ENCODE measurements at places on chromosomes 1 and 21.

- no peak for DNase-seq
Measured at GRCh38 chr1:8371372-8371991, 53.6 kb downstream of the SLC45A1 start.

GRCh38 chr1:3674100-3675094 is 22.1 kb downstream of the TP73 start:
- DNase-seq: peak; percentile 13

GRCh38 chr1:17442841-17443240 is 3.4 kb upstream of the RCC2 start:
- no peak for DNase-seq

DNA sequence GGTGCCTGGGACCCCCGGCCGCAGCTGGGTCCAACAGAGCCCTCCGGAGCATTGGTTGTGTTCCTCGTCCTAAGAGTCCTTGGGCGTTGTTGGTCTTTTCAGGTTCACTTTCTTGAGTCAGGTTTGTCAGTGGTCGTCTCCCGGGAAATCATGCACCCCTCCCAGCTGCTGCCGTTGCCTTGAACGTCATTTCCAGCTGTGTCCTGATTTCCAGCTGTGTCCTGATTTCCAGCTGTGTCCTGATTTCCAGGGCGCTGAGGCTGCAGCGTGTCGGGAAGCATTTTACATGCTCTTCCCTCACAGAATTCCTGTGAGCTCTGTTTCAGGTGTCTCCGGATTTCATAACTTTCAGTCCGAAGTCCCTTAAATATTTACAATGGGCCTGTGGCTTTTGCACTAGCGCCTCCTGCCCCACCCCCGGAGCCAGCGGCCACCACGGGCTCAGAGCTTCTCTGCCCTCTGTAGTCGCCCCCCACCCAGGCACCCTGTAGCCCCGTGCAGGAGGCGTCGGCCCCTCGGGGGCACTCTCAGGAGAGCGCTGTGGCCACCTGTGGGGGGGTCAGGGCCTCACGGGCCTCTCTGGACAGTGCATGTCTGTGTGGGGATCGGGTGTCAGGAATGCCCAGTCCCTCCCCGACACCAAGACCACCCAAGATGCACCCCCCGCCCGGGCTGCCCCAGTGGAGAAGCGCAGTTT is 66.7 kb downstream of the COL18A1 start:
- DNase-seq: no peak

DNA sequence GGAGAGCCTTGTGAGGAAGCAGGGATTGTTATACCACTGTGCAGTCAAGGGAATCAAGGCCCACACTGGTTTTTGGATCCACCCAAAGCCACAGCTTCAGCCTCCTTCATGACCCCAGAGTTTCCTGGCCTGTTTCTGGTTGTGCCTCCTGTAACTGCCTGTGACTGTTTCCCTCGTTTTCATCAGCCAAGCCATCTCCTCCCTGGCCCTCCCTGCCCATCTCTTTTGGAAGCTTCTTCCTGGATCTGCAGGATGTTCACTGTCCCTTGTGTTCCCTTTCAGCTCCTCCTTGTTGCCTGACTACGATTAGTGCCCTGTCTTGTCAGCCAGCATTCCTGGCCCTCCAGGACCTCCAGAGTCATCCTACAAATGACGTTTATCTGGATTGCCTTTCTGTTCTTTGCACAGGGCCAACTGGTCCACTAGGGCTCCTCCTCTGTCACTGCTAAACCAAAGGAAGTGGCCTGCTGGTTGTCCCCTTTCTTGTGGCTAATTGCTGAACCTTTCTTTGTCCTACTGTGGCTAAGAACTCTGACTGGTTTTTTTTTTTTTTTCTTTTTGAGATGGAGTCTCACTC is 17.9 kb downstream of the SFT2D2 start:
- peak; percentile 27 for DNase-seq

DNA sequence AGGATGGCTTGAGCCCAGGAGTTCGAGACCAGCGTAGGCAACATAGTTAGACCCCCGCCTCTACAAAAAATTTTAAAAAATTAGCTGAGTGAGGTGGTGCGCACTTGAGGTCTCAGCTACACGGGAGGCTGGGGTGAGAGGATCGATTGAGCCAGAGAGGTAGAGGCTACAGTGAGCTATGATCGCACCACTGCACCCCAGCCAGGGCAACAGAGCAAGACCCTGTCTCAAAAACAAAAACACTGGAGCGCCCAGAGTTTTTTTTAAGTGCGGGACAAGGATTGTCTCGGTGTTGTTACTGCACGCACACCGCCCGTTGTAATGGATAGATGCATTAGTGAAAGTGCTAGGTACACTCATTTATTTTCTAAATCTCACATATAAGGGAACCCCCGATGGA is 37.1 kb downstream of the PIK3CD start:
- DNase-seq: no peak

DNA sequence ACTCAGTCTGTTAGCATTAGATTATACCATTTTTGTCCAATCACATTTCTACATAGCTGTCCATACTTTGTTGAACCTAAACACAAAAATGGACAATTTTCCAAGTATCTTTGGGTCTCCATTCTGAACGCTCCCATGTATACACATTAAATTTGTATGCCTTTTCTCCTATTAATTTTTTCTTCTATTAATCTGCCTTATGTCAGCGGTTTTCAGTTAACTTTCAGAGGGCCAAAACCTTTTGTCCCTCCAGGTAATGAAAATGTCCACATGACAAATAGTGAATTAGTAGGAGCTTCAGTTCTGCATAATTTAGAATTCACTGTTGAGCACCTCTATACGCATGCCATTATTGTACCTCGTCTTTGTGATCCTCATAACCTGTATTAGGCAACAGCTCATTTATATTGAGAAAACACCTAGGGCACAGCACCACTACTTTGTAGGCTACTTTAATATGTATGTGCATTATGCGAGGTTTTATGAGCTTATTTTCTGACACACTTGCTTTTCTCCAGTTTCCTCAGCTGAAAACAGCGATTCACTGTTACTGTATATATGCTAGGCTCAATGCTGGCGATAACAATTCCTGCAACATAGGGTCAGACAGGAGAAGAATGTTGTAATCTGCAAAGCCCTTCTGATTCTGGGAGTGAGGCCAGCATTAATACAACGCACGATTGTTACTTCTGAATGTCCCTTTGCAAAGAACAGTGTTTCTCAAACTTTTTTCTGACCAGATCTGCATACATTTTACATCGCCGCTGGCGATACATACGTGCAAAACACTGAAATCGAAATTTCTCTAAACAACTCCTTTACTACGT is 1.1 kb upstream of the ABCD3 start:
- peak; percentile 81 for DNase-seq

GRCh38 chr1:63758791-63759190 is 15.0 kb upstream of the ROR1 start:
- no peak for DNase-seq

DNA sequence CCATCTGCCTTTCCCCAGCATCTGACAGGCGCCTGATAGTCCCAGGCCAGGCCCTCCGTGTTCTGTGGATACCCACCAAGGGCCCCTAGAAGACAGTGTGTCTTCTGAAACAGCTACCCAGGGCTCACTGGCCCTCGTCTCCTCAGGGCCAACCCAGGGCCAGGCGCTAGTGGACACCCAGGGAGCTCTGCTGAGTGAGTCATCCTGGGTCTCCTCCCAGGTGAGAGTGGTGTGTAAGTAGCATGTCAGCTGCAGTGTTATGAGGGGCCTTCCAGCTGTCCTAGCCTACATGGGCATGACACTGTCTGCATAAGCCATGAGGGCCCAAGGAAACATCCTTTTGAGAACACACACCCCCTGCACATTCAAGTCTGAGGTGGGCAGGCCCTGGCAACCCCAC is 36.7 kb downstream of the CHD5 start:
- no peak for DNase-seq

DNA sequence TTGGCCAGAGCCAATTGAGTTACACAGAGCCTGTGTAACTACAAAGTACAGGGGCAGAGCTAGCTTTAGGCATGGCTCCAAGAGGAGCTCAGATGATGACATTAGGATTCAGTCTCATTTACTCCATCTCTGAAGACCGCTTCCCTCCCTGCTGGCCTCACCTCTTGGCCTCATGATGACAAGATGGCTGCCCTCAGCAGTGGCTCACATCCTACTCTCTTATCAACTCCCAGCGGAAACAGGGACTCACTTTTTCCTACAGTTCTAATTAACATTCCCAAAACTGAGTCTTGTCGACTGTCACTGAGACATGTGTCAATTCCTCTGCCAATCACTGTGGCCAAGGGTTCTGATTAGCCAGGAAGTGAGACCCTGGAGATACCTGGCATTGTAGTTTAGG is 59.4 kb upstream of the ECE1 start:
- no peak for DNase-seq

DNA sequence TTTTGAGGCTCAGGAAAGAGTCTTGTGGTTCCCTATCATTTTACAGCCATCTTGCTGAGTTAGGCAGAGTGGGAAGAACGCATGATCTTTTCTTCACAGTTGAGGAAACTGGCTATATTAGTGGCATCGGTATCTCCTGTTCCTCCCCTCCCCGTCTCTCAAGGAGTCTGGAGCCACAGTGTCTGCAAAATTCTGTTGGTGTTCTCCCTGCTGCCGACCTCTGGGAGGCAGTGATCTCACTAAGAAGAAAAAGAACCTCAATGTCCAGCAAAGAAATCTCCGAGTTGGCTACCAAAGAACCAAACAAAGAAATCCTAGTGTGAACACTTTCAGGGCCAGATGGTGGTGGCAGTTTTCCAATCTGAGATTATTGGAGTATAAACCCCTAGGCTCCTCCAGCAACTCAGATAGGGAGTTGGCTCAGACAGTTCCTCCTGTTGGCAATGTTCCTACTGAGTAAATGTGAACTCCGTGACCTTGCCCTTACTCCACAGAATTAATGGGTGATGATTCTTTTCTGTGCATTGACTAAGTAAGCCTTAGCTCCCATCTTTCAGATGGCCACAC is 41.2 kb downstream of the PRAMEF20 start:
- DNase-seq: no peak

DNA sequence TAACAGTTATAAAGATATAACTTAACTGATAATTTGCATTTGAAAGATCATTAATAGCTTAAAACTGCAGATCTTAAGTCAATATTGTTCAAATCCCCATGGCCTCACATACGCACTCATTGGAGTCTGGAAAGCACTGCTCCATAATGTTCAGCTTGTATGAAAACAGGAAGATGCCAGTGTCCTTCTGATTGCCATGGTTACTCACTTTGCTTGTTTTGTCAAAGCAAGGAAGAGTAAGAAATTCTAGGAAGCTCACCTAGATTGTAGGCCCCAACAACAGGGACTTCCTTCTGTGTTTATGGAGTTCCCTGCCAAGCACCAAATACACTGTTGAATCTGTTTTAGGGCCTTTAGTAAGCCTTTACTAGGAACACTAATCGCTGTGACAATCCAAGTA is 10.9 kb downstream of the GAS5 start:
- no peak for DNase-seq

DNA sequence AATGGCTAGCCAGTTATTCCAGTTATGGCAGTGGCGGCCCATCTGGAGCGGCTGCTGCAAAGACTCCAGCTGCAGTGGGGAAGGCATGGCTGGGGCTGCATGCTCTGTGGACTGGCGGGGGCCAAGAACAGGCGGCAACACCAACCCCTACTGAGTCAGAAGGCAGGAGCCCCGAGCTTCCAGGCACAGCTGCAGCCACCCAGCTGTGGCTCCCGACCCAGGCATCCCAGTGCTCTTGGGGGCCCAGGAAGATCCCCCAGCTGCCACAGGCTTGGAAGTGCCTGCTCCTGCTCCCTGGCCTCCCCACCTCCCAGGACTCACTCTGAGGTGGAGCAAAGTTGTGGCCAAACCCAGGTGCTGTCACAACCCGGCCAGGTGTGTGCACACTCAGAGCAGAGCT is 317.0 kb upstream of the RRP15 start:
- no peak for DNase-seq

GRCh38 chr1:64001038-64001437 is 202.4 kb upstream of the UBE2U start:
- DNase-seq: no peak

DNA sequence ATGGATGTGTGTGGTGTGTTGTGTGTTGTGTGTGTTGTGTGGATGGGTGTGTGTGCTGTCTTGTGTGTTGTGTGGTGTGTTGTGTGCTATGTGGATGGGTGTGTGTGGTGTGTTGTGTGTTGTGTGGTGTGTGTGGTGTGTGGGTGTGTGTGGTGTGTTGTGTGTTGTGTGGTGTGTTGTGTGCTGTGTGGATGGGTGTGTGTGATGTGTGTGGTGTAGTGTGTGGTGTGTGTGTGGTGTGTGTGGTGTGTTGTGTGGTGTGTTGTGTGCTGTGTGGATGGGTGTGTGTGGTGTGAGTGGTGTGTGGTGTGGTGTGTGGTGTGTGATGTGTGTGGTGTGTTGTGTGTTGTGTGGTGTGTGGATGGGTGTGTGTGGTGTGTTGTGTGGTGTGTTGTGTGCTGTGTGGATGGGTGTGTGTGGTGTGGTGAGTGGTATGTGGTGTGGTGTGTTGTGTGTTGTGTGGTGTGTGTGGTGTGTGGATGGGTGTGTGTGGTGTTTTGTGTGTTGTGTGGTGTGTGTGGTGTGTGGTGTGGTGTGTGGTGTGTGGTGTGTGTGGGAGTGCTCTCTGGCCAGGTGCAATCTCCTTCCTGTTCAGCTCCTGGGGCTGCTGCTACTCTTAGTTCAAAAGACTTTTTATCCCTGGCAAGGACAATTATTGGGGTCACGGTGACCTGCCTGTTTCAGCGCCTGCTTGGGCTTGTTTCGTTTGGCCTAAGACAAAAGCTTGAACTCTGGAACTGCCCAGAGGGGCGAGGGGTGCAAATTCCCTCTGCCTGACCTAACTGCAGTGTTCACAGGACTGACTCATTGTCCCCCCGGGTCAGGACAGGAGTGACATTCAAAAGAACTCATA is 101.1 kb downstream of the UBIAD1 start:
- no peak for DNase-seq

DNA sequence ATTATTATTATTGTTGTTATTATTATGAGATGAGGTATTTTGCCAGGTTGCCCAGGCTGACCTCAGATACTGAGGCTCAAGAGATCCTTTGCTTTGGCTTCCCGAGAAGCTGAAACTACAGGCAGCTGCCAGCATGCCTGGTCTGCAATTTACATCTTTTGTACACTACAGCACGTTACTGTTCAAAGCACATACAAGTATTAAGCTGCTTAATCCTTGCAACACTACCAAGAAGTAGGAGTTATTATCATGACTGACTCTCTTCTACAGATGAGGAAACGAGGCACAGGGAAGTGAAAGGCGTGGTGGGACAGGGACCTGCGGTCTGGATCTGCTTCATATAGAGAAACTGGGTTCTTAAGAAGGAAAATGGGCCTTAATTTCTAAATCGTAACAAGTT is 11.6 kb downstream of the ERG start:
- DNase-seq: no peak

- no peak for DNase-seq
Measured at GRCh38 chr1:8364528-8365442, 46.9 kb downstream of the SLC45A1 start.

GRCh38 chr1:48710318-48710717 is 66.4 kb downstream of the BEND5 start:
- DNase-seq: no peak

GRCh38 chr1:199867601-199868000 is 159.9 kb upstream of the NR5A2 start:
- DNase-seq: no peak

- no peak for DNase-seq
Measured at GRCh38 chr1:47616036-47616435, 178.2 kb downstream of the FOXD2 start.

GRCh38 chr1:167627615-167627864 is 2.5 kb upstream of the RCSD1 start:
- no peak for DNase-seq

Data from EH (cell line).